ENCODE measurements at places on chromosomes 1 and 21. TPM values are rescaled to one million over a fixed set of nuclear protein-coding genes. Genes with fewer than 3 reads are reported as not detected.

The PTCH2 gene
- total RNA-seq = 1.9 TPM

The ICOSLG gene
- 3.4 TPM for total RNA-seq

The LCE3E gene
- total RNA-seq = not detected

The MSH4 gene
- 0.09 TPM for total RNA-seq

The SERPINC1 gene
- total RNA-seq = not detected

All from endothelial cell of umbilical vein (primary cell).